ENCODE measurements at places on chromosomes 6 and 20.

- no peak for DNase-seq
Observed at GRCh38 chr20:56098981-56099500, 93.7 kb upstream of the CBLN4 start.

DNA sequence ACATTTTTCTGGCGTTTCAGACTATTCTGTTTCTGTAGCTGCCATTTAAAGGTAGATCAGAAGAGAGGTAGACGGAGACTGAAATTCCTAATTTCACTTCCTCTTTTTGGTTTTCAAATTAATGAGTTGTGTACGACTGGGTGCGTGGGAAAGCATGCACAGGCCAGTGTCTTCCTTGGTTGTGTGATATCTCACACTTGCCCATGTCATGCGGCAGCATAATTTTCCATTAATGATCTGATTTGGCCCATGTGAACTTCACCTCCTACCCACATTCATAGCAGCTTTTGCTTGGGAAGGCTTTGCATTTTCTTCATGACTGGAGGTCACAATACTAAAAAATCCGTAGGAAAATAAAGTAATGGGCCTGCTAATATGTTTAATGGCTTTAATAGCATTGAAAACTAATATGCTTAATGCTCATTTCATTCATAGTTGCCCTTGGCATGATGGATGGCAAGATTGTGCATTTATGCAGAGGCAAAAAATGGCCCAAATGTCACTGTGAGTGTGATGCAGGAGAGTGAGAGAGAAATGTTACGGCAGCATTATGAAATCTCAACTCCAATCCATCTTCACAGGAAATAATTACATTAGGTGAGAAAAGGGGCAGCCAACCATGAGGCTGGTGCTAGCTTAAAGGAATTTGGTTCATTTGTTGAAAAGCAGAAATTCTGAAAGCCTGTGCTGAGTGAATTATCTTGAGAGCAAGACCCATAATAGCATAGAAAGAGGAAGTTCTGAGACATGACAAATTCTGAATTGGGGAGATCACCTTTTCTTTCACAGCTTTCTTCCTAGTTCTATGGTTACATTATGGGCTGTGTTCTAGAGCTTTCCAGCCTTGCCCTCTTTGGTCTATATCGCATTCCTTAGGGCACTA lies 69.0 kb upstream of the UST start:
- DNase-seq: no peak

DNA sequence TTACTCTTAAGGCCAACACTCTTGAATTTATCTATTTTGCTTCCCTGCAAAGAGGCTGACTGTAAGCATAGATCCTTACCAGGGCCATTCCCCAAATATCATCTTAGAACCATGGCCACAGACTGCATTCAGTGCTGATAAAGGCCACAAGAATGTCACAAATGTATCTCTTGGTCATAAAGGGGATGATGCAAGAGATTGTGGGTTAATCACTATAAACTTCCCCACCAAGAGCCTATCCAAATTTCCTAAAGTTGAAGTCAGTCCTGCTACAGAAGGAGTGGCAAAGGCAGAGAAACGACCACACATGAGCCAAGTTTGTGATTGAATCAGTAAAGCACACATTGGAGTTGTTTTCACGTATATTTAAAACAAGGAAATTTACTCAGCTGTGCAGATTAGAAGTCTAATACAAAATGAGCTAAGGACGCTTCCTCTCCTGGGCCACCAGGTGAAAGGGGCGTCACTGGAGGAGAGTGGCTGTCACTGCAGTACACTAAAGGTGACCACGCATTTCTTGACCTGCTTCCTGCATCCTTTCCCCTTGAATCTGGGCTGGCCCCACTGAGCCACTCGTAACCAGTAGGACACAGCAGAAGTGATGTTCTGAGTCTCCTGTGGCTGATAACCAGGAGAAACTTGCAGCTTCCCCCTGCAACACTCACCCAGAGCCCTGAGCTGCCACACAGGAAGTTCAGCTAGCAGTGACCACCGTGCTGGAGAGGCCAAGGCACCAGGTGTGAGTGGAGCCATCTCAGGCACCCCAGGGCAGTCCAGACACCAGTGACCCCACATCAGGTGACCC lies 181.9 kb downstream of the SYNDIG1 start:
- peak; percentile 92 for DNase-seq

DNA sequence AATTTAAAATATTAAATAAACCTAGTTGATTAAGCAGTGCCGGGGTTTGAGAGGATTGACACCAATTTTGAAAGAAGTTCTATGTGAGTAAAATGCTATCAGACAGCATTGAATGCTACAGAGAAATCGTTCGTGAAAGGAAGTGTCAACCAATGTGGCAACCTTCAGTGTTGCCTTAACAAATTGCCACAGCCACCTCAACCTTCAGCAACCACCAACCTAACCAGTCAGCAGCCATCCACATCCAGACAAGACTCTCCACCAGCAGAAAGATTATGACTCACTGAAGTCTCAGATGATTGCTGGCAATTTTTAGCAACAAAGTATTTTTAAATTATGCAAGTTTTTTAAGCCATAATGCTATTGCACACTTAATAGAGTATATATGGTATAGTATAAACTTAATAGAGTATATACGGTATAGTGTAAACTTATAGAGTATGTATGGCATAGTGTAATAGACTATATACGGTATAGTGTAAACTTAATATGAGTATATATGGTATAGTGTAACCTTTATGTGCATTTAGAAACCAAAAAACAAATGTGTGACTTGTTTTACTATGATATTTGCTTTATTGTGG lies 65.3 kb upstream of the ID4 start:
- peak; percentile 73 for DNase-seq

- DNase-seq: peak; percentile 79
Observed at GRCh38 chr6:112956696-112957535, 609.8 kb downstream of the RFPL4B start.

DNA sequence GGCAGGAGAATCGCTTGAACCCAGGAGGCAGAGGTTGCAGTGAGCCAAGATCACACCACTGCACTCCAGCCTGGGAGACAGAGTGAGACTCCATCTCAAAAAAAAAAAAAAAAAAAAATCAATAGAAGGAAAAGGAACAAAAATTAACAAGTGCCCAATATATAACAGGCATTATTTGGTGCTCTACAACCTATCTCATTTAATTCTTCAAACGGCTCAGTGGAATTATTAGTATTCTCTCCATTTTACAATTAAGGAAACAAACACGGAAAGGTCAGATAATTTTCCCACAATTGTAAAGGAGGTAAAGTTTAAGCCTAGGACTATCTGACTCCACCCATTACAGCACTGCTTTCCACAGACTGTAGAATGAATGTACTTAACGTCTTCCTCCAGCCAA lies 19.8 kb downstream of the CCNC start:
- DNase-seq: no peak

All from GM23248 (cell line).